H7 (cell line): ENCODE measurements at places on chromosomes 16 and 17.

DNA sequence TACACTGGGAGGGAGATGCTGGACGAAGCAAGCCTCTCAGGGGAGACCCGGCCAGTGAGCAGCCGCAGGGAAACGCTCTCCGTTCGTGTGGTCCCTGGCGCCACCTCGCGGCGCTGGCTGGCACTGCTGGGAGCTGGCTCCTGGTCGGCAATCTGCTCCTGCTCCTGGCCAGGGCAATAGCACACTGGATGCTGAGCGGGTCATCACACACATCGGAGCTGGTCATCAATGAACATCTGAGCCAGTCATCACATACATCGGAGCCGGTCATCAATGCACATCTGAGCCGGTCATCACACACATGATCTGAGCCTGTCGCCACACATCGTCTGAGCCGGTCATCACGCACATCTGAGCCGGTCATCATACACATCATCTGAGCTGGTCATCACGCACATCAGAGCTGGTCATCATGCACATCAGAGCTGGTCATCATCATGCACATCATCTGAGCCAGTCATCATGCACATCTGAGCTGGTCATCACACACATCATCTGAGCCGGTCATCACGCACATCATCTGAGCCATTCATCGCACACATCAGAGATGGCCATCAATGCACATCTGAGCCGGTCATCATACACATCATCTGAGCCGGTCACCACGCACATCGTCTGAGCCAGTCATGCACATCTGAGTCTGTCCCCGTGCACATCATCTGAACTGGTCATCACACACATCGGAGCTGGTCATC, 217.3 kb downstream of the RBFOX3 start:
- DNase-seq = peak; percentile 96

GRCh38 chr17:77208217-77208808, 67.5 kb downstream of the SEC14L1 start:
- no peak for DNase-seq

- DNase-seq = no peak
These were observed 60.0 kb downstream of the HS3ST3B1 start for GRCh38 chr17:14360856-14361255.

DNA sequence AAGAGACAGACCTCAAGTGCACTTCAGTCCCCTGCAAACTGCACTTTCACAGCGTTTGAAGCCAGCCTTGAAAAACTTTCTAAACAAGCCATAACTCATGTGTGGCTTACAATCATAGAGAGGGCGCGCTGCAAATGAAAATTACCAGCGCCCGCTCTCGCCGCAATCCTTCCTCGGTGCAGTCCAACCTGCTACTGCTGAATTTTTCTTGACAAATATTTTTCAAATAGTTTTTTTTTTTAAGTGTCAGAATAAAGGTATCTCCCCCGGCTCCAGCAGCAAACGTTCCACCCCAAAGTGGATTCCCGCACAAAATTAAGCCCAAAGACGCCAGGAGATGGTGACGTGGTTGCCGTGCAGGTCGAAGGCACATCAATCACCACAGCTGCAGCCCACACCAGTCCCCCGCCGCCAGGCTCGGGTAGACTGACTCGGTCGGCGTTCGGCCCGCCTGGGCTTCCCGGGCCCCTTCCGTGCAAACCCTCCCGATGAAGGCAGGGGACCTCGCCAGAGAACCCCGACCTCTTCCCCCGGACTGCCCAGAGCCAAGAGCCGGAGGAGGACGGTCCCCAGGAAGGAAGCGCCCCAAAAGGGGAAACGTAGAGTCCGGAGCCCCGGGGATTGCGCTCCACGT, 630 bp downstream of the GRB2 start:
- DNase-seq = peak; percentile 71

DNA sequence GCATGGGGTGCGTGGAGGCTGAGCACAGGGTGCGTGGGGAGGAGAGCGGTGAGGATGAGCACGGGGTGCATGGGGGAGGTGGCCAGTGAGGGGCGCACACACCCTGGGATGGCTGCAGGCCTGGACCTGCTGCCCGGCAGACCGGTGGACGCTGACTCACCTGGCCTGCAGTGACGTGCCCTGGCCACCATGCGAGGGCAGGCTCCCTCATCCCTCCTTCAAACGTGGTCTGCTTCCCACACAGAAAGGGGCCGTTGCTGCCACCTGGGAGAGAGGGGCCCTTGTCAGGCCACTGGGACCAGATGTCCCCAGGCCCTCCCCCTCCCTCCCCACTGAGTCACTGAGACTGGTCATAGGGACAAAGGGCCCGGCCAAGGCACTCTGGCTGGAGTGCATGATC, 20.1 kb upstream of the APRT start:
- peak; percentile 82 for DNase-seq

DNA sequence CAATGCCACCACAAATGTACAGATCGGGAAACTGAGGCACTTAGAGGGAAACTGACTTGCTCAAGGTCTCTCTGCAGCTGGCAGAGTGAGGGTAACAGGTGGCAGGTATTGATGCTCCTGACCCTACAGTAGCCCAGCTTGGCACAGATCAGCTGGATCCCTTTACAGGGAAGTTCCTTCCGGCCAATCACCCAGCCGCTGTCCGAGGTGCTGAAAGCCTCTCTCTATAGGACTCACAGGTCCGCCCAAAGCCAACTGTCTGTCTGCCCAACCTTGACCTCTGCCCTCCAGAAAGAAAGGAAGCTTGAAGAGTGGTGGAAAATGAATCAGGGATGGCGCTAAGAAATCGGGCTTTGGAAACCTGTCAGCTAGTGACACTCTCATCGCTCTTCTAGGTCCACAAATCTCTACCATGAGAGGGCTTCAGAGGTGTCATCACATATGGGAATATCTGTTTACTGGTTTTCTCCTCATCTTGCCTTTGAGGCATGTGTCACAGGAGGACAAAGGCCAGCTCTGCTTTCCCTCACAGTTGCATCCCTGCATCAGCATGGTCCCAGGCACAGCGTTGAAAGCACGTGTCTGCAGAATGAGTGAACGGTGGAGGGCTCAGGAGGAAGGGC, 246.2 kb downstream of the KATNIP start:
- DNase-seq = peak; percentile 79
